Activated T-helper 1 cell treated with anti-CD3 and anti-CD28 coated beads, Interleukin-12 subunit alpha, Interleukin-12 subunit beta, Interleukin-2, Interleukin-4 antibody, amounts not matched to agents 30 ng/mL and 10 ng/mL and 1 ng/mL, durations not matched to agents 14 hours and 24 hours and 36 hours (primary cell): ENCODE measurements at places on chromosomes 2 and 18.

DNA sequence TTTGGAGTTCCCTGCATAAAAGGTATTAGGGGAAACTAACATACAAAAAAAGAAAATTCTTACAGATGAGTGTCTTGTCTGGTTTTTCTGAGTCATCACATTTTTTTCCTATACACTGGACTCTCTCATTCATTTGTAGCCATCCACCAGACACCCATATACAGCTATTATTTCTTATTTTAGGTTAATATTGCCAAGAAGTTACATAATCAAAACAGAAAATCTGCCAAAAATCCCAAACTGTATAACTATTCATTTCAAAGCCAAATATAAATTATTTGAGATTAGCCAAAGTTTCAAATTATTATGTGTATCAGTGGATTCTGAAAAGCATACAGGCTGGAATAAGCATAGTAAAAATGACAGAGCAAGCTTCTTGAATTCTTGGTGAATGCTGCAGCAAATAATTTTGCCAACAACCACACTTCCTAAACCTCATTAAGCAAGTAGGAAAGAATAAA is 191.2 kb downstream of the NCKAP5 start:
- H3K4me1 ChIP-seq = no peaks in the 10 kb centered on the region
- no peaks in the 10 kb centered on the region for H3K36me3 ChIP-seq
- no peak overlapping the region for H3K27ac ChIP-seq

DNA sequence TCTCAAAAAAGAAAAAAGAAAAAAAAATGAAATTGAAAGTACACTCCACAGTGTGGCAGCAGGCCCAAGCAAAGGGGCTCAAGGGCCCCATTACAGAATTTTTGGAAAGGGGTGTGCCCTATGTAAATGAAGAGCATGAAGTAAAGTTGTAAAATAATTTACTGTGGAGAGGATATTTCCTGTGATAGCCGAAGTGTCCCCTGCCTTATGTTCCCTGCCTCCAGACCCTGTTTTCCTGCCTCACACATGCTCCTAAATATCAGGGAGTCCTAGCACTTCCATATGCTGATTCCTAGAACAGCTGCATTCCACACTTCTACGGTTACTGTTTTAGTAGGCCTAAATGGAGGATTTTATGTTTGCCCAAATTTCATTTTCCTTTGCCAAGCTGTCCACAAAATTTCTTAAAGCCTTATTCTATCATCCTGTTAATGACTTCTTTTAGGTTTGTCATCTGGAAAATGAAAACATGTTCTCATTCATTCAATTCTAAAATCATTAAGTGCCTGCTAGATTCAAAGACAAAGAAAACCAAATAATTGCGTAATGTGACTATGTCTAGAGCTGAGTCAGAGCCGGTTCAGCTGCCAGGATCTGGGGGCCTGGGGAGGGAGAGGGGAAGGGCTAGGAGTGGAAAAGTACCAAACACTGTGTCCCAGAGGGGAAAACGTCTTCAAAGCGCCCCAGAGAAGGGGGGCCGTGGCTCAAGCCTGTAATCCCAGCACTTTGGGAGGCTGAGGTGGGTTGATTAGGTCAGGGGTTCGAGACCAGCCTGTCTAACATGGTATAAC is 25.9 kb upstream of the IMPA2 start:
- no peak overlapping the region for H3K27ac ChIP-seq
- H3K27me3 ChIP-seq = no peaks in the 10 kb centered on the region
- no peak overlapping the region for H3K4me3 ChIP-seq
- peaks cover 9% of the 10 kb centered on the region for H3K4me1 ChIP-seq
- peaks cover 1% of the 10 kb centered on the region for H3K36me3 ChIP-seq
- no peak for DNase-seq

DNA sequence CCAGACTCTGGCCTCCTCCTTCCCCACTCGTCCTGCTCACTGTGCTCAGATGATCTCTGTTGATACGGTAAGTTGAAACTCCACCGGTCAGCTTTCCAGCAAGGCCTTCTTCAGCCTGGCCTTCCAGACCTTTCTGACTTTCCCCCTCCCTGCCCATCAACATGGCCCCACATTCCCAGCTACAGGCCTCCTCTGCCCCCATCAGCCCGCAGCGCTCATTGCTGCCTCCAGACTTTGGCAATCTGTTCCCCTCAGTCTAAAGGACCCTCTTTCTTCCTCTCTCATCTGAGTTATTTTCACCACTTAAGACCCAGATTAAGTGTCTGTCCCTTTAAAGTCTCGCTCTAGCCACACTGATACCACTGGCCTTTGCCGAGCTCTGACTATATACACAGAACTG is 10.6 kb downstream of the LOXHD1 start:
- no peak overlapping the region for H3K4me3 ChIP-seq
- H3K4me1 ChIP-seq = no peaks in the 10 kb centered on the region
- H3K27ac ChIP-seq = no peak overlapping the region
- peaks cover 8% of the 10 kb centered on the region for H3K27me3 ChIP-seq
- H3K36me3 ChIP-seq = no peaks in the 10 kb centered on the region
- no peak for DNase-seq

DNA sequence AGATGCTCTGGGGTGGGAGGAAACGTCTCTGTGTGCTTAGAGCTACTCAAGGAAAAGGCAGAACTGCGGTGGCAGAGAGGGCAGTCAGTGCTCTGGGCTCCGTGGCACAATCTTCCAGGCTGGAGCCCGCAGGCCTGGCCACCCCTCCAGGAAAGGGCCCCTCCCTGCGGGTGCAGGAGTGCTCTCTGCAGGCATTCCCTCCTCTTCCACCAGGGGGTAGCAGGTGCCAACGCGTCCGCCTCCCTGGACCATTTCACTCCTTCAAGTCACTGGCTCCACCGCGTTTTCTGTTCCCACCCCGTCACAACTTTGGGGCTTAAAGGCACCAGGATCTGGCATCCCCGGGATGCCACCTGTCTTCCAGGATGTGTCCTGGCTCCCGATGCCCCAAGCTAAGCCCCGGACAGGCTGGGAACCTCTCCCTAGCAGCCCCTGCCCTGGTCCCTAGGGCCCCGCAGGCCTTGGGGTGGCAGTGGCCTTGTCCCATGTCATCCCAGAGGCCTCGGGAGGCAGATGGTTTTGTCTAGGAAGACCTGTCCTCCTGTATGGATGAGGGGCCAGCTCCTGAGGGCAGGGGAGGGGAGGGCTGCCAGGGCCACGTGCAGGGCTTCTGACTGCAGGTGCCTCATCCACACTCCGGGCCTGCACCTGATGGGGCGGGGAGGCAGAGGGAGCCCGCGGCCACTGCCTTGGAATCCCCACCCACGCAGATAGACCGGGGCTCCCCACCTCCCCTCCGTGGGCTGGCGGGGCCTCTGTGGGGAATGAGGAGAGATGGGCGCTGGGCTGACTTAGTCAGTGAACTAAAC is 26.4 kb downstream of the KCNIP3 start:
- H3K36me3 ChIP-seq = no peaks in the 10 kb centered on the region
- no peaks in the 10 kb centered on the region for H3K4me1 ChIP-seq
- no peak overlapping the region for H3K27ac ChIP-seq

DNA sequence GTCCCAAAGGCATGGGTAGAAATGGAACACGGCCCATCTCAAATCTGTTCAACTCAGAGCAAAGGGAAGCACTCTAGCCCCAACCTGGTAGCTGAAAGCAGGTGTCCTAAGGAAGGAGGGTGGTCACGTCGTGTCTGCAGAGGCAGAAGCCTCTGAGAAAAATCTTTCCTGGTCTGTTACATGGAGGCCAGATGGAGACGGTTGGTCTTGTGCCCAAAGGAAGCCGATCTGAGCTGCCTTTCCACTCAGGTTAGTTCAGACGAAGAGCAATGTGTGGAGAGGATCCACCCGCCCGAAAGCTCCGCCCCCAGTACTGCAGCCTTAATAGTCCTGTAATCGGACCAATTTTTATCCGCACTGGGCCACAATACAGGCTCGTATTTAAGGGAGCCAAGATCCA is 54.9 kb upstream of the AMMECR1L start:
- peaks cover 28% of the 10 kb centered on the region for H3K36me3 ChIP-seq
- no peaks in the 10 kb centered on the region for H3K4me1 ChIP-seq
- H3K27ac ChIP-seq = no peak overlapping the region
- no peak overlapping the region for H3K4me3 ChIP-seq

DNA sequence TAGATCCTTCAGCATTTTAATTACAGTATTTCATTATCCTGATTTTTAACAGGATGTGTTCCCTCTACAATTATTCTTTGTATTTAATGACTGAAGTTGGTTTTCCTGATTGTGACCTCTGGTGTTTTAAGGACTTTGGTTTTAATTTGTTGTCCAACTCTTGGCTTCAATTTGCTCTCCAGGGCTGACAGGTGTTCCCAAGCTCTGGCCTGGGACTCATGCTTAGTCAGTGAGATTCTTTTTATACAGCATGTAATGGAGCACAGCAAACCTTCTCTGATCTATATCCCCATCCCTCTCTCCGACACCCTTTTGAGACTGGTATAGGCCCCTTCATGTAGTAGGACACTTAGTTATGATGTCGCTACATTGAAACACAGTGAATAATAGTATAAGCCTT is 896.3 kb downstream of the TSN start:
- no peaks in the 10 kb centered on the region for H3K4me1 ChIP-seq
- H3K36me3 ChIP-seq = no peaks in the 10 kb centered on the region
- H3K27me3 ChIP-seq = no peaks in the 10 kb centered on the region
- H3K4me3 ChIP-seq = no peak overlapping the region
- no peak overlapping the region for H3K27ac ChIP-seq

- H3K4me3 ChIP-seq = peak overlapping the region; percentile 66
- H3K27ac ChIP-seq = no peak overlapping the region
- no peak for DNase-seq
- peaks cover 2% of the 10 kb centered on the region for H3K36me3 ChIP-seq
These were observed 4.5 kb downstream of the HES6 start for GRCh38 chr2:238235331-238235732.

DNA sequence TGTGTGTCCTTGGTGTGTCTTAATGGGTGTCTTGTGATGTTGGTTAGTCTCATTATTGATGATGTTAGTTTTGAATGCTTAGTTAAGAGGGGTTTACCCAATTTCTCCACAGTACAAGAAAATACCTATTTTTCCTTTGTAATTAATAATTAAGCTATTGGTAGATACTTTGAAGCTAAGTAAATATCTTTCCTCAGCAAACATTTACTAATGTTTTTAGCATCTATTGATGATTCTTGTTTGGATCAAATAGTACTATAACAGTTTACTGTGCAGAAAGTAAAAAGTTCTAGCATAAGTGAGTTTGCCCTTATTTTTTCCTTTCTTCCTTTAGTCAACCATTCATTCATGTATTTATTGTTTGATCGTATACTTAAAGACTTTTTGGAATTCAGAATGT is 19.1 kb downstream of the MAP3K20 start:
- no peak overlapping the region for H3K27ac ChIP-seq
- peaks cover 4% of the 10 kb centered on the region for H3K4me1 ChIP-seq
- H3K4me3 ChIP-seq = no peak overlapping the region
- DNase-seq = no peak

DNA sequence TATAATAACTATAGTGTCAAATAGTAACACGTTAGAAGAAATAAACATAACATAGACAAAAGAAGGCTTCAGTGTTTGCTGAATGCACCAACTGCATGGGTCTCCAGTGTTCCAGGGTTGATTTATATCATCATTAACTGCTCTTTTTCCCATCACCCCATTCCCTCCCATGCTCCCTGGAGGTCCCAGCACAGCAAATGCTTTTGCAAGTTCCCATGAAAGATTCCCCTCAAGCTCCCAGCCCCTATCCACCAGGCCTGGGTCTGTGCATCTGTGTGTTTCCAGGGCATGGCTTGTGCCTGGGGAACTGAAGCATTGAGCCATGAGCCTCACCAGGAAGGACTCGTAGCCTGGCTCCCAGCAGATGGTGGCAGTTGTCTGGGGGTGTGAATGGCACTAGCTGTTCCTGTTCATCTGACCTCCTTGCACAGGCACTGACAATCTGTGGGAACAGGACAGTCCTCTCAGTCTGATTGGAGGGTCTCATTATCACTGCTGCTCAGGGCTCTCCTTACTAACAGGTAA is 164.6 kb upstream of the RMP24 start:
- no peak overlapping the region for H3K27ac ChIP-seq
- no peak overlapping the region for H3K4me3 ChIP-seq
- no peak for DNase-seq
- H3K36me3 ChIP-seq = peaks cover 2% of the 10 kb centered on the region

GRCh38 chr2:209629597-209629996 is 142.0 kb upstream of the UNC80 start:
- H3K4me1 ChIP-seq = no peaks in the 10 kb centered on the region
- H3K4me3 ChIP-seq = no peak overlapping the region
- no peaks in the 10 kb centered on the region for H3K36me3 ChIP-seq
- H3K27ac ChIP-seq = no peak overlapping the region
- H3K27me3 ChIP-seq = no peaks in the 10 kb centered on the region

GRCh38 chr2:178008636-178009289 is 63.8 kb downstream of the PDE11A start:
- H3K36me3 ChIP-seq = no peaks in the 10 kb centered on the region
- no peak overlapping the region for H3K27ac ChIP-seq
- peaks cover 3% of the 10 kb centered on the region for H3K27me3 ChIP-seq
- no peaks in the 10 kb centered on the region for H3K4me1 ChIP-seq

DNA sequence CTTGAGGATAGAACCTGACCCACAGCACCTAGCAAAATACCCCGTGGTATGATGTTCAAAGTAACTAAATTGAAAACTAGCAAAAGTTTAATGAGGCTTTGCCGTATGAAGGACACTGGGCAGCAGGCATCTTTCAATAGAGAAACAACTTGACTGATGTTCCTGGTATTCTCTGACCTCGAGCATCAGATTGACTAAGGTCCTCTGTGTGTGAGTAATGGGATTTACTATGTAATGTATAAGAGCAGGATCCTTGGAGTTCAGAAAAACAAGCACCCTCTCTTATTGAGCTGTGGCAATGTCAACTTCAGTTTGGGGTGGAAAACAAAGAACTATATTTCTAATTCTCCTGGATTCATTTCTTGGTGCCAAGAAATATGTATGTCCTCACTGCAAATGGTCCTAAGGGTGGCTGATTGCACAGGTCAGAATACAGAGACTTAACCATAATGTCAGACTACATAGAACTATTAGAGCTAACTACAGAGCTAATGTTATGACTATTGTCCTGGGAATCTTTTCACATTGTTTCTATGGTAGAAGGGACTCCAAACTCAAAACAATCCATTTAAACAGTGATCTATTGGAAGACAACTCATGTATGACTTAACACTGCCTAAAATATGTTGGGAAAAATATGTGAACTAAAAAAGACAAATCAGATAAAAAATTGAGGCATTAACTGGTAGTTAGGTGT is 4.4 kb downstream of the TNFAIP6 start:
- H3K4me1 ChIP-seq = no peaks in the 10 kb centered on the region
- H3K4me3 ChIP-seq = no peak overlapping the region
- H3K27me3 ChIP-seq = peaks cover 14% of the 10 kb centered on the region
- H3K27ac ChIP-seq = no peak overlapping the region

- peaks cover 60% of the 10 kb centered on the region for H3K36me3 ChIP-seq
- H3K27me3 ChIP-seq = no peaks in the 10 kb centered on the region
- H3K27ac ChIP-seq = peak overlapping the region; percentile 41
- peaks cover 62% of the 10 kb centered on the region for H3K4me1 ChIP-seq
- H3K4me3 ChIP-seq = no peak overlapping the region
These were observed 35.0 kb downstream of the SRSF7 start for GRCh38 chr2:38716185-38716584.

- no peak overlapping the region for H3K4me3 ChIP-seq
- no peaks in the 10 kb centered on the region for H3K4me1 ChIP-seq
- no peak for DNase-seq
- H3K27ac ChIP-seq = no peak overlapping the region
These were observed 259.1 kb downstream of the SS18 start for GRCh38 chr18:25831301-25831701.
